Renal cortical epithelial cell (primary cell): ENCODE measurements at places on chromosomes 13 and 19.

- DNase-seq = no peak
These were observed 42.0 kb downstream of the CYSLTR2 start for GRCh38 chr13:48695776-48696175.

- peak; percentile 37 for DNase-seq
These were observed 71.8 kb downstream of the CAB39L start for GRCh38 chr13:49371943-49372613.

DNA sequence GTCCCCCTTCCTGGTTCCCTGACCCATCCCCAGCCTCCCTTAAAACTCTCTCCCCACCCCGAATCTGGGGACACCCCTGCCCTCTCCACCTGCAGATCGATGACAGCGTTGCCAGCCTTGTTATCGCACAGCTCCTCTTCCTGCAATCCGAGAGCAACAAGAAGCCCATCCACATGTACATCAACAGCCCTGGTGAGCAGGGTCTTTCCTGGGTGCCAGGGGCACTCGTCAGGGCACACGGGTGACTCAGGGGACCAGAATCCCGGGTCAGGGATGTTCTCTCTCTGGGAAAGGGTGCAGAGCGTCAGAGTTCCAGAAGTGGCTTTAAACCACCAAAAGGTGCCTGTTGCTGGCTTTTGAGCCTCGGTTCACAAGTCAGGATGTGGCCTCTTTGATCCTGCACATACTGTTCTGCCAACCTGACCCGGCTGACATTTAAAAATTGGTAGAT, 1.0 kb downstream of the CLPP start:
- no peak for DNase-seq

- no peak for DNase-seq
These were observed 44.4 kb downstream of the COMP start for GRCh38 chr19:18746401-18747325.

GRCh38 chr19:45009625-45010255, 8.5 kb downstream of the RELB start:
- no peak for DNase-seq

GRCh38 chr19:34576292-34576691, 94.7 kb downstream of the WTIP start:
- DNase-seq = no peak

- no peak for DNase-seq
These were observed 989 bp downstream of the ZNF766 start for GRCh38 chr19:52270266-52270885.
